AG08395 (cell line): ENCODE measurements at places on chromosomes 2 and 18.

DNA sequence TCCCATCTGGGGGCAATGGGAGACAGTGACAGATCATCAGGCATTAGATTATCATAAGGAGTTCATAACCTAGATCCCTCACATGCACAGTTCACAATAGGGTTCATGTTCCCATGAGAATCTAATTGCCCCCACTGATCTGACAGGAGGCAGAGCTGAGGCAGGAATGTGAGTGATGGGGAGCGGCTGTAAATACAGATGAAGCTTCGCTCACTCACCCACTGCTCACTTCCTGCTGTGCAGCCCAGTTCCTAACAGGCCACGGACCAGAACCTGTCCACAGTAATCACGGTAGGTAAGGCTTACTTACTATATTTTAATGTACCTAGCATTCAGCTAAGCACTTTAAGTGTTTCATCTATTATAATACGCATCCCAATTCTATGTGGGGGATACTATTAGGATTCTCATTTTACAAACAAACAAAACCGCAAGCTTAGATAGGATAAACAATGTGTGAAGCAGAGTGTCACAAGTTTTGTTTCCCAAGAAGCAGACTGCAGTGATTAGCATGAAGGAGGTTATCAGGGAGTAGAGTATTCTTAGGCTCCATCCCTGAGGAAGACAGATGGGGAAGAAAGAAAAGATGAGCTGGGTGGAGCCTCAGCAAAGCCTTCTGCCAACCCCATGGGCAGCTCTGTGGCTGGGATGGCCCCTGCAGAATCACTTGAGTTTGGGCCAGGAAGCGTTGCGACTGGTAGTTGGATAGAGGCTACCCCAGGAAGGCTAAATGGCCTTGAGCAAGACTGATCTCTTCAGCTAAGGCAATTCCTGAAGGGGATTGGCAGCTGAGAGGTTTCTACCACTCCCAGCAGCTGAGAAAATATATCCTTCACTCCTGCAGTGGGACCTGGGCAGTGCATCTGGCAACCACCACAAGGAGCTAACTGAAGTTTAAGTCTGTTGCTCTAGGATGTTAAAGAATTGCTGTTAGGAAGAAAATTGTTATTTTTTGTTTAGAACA lies 133.1 kb downstream of the MREG start:
- no peak for DNase-seq

- DNase-seq = no peak
Measured at GRCh38 chr18:22737054-22737453, 196.1 kb upstream of the RBBP8 start.

DNA sequence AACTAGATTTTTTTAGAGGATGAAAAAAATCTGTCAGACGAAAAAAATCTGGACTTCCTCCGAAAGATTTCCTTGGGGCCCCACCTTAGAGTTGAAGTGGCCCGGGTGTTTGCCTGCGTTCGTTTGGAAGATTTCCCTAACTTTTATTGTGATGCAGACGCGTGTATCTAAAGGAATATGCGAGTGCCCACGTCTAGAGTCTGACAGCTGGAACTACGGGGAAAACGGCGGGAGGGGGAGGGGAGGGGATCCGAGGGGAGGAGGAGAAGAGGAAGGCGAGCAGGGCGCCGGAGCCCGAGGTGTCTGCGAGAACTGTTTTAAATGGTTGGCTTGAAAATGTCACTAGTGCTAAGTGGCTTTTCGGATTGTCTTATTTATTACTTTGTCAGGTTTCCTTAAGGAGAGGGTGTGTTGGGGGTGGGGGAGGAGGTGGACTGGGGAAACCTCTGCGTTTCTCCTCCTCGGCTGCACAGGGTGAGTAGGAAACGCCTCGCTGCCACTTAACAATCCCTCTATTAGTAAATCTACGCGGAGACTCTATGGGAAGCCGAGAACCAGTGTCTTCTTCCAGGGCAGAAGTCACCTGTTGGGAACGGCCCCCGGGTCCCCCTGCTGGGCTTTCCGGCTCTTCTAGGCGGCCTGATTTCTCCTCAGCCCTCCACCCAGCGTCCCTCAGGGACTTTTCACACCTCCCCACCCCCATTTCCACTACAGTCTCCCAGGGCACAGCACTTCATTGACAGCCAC lies 2.4 kb upstream of the SP9 start:
- DNase-seq = no peak

DNA sequence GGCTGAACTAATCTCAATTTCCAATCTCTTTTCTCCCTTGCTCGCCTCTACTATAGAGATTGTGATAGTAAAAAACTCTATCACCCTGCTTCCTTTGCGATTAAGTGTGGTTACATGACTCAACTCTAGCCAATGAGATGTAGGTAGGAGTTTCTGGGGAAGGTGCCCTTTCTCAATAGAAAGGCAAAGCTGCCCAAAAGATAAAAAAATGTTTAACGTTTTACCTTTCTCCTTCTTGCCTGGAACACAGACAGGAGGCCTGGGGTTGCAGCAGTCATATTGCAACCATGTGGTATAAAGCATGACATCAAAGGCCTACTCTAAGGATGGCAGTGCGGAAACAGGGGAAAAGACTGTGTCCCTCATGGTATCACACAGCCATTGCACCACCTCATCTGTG lies 31.5 kb downstream of the TMEM37 start:
- DNase-seq = no peak

GRCh38 chr2:176445956-176446355 lies 176.7 kb downstream of the MTX2 start:
- peak; percentile 56 for DNase-seq

DNA sequence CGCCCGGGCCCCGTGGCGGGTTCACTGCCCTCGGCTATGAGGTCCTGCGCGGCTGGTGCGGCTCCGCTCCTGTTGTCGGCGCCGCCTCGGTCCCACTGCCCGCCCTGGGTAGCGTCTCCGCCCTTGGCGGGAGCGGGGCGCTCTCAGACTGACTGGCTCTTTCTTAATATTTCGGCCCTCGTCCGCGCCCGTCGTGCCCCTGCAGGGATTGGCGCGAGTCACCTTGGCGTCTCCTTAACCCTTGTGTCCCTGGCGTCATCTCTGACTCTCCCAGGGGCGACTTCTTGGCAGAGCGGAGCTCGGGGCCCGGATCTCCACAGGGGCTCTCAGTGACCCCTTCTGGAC lies 1.3 kb downstream of the PTMA start:
- DNase-seq = no peak

GRCh38 chr2:175025946-175026345 lies 20.8 kb upstream of the CHN1 start:
- peak; percentile 31 for DNase-seq

- no peak for DNase-seq
Measured at GRCh38 chr2:226544596-226545210, 254.9 kb downstream of the IRS1 start.
